ENCODE measurements at places on chromosomes 6 and 20.
A peak's percentile ranks its signal among the peaks of the same experiment; 100 is the strongest.

- no peak for DNase-seq
Observed at GRCh38 chr6:10534419-10534762, 13.2 kb downstream of the GCNT2 start.

DNA sequence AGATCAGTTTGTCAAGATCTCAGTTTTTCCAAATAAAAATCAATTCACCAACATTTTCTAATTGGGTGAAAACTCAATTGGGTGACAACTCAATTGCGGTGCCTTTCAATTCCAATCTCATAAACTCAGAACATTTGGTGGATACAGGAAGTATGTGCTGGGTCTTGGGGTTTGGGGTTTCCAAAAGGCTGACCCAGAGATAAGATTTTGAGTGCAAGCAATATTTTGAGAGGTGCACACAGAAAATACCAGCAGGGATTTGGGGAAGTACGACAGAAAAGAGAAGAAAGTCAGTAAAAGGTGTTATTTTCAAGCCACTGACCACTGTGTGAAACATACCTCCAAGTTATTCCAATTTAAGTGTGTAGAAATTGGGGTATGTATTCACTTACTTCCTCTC, 258.0 kb downstream of the PHACTR1 start:
- no peak for DNase-seq

- DNase-seq = no peak
Observed at GRCh38 chr6:34412016-34412415, 13.9 kb downstream of the RPS10 start.

GRCh38 chr6:34000281-34000680, 145.6 kb downstream of the GRM4 start:
- no peak for DNase-seq

DNA sequence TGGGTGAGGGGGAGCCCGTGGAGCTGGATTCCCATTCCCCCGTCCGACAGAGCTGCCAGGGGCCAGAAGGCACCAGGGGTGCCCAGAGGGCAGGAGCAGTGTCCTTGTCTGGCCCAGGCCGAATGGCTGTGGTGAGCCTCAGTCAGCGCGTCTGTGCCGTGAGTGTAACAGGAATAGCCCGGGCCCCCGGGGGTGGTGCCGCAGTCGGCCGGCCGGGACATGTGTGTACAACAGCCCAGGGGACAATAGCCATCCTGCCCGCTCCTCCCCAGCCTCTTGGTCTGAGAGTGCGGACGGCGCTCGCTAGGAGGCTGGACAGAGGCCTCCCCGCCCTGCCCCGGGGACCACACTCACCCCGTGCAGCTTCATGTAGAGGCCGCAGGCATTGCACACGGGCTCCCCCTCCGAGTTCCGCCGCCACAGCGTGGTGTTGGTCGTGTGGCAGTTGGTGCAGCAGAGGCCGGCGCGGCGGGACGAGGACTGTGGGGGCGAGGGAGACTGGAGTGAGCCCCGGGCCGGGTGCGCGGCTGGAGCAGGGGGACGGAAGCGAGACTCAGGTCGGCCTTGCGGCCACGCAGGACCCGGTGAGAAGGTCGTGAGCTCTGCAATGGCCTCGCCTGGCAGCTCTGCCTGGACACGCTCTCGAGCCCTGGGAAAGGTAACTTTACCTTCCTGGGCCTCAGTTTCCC, 9.6 kb downstream of the GATA5 start:
- no peak for DNase-seq

DNA sequence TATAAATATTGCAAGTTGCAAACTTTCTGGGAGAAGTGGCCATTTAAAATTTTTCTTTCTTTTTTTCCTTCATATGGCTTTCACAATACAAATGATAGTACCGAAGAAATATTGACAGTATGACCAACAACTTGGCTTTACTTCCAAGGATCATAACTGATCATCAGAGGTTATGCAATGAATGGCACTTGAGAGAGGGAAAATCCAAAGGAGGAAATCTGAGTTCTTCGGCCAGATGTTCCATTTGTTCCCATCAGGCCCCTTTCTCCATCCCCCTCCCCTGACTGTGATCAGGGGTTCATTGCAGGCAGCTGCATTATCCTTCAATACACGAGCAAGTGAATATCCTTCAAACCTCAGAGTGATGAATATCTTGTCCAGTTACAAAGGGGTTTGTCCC, 130.0 kb upstream of the UST start:
- DNase-seq = no peak

DNA sequence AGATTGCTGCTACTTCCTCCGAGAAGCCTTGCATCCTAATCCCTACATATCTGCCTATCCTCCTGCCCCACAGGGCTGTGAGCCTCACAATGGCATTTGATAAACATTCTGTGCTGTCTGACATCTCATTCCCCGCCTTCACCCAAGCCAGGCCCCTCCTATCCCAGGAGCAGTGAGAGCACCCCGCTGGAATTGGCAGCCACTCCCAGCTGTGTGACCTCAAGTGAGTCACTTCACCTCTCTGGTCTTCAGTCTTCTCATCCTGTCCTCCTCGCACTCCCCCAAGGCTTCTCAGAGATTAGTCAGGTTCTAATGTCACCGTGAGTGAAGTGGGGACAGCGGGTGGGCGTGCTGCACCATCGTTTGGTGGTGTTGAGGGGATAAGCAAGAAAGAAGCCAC, 81.7 kb downstream of the CDH22 start:
- DNase-seq = no peak

- DNase-seq = no peak
Observed at GRCh38 chr20:59452856-59453255, 151.5 kb upstream of the PHACTR3 start.

DNA sequence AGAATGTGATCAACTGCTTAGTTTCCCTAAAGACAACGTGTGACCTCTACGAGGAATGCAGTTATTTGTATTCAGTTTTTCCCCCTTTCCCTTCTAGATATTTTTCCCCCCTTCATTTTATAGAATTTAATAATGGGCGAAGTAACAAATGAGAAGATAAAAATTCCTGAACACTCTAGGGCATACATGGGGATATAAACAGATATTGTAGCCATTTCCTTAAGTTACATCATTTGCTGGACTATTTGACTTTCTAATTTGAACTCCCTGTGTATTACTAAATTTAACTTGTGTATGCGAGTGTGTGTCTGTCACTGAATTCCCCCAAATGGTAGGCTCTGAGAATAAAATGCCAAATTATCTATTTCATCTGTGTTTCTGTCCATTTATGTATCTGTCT, 99.0 kb upstream of the ZFP64 start:
- no peak for DNase-seq

GRCh38 chr6:139529420-139529819, 155.0 kb upstream of the CITED2 start:
- DNase-seq = no peak

DNA sequence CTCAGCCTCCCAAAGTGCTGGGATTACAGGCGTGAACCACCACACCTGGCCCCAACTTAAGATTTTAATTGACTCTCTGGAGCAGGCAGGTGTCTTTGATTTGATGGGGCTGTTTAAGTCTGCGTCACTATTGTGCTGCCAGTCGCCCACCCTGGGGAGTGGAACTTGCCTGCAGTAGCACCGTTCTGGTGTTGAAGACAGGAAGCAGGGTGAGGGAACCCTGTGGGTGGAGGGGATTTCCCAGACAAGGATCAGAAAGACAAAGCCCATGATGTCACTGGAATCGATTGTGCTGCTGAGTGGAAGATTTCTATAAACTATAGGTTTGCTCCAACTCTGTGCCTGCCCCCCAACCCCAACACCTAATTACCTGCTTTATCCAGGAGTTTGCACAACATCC, 11.0 kb downstream of the ALDH8A1 start:
- DNase-seq = no peak

DNA sequence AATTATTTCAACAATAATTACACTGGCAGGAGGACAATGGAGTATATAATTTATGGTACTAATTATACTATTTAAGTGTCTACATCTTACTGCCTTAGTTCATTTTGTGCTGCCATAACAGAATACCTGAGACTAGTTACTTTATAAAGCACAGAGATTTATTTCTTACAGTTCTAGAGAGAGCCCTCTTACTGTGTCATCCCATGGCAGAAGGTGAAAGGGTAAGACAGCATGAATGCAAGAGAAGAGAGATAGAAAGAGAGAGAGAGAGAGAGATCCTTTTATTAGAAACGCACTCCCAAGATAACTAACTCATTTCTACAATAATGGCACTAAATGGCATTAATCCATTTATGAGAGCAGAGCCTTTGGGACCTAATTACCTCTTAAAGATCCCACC, 314.7 kb downstream of the EPM2A start:
- DNase-seq = no peak

DNA sequence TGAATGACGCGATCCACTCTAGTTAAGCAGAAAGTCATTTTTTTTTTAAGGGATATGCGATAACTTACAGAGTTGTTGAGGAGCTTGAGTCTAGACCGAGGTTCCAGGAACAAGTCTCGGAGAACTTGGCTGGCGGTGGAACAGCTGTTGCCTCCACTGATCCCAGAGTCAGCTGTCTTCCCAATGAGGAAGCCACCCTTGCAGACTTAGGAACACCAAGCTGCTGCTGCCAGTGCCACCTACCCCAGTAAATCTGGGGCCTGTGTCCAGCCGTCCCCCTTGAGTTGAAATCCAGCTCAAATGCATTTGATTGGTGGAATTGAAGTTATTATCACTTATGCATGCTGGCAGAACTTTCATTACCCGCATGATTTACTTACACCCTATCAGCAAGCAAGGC, 6.7 kb downstream of the PFDN4 start:
- DNase-seq = no peak

DNA sequence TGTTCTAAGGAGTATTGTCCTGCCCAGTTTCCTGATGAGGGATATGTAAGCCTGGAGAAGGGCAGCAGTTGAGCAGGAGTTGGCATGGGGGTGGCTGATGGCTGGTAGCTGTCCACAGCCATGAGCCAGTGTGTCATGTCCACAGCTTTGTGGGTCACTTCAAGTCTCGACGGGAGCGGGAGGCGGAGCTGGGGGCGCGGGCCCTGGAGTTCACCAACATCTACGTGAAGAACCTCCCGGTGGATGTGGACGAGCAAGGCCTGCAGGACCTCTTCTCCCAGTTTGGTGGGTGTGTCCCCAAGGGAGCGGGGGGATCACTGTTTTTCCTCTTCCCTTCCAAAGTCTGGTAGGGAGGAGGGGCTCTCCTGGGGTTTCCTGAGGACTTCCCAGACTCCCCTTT, 8.9 kb downstream of the PABPC1L start:
- DNase-seq = no peak

DNA sequence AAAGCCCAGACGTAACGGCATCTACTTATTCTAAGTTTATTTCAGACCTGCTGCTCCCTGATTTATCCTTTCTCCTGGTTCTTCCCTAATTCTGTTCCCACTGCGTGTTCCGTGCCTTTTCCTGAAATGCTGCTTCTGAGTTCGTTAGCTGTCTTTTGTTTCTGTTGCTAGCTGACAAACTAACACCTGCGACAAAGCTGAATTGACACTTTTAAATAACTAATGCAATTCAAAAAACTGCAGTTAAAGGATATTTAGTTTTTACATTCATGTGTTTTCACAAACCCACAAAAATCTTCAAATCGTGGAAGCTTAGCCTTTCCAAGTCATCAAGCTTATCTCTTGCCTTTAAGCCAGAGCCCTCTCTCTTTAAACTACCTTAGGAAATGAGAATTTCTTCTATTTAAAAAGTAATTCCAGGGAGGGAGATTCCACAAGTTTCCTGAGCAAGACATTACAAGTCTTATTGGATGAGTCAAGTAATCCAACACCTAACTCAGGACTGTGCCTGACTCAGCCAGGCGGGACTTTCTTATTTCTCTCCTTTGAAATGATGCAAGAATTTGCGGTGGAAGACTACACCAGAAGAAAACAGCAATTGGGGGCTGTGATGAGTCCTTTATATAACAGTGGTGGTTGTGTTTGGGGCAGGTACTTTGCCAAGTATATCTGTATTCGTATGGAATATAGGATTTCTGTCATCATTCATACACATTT, 6.3 kb downstream of the ADTRP start:
- DNase-seq = no peak

DNA sequence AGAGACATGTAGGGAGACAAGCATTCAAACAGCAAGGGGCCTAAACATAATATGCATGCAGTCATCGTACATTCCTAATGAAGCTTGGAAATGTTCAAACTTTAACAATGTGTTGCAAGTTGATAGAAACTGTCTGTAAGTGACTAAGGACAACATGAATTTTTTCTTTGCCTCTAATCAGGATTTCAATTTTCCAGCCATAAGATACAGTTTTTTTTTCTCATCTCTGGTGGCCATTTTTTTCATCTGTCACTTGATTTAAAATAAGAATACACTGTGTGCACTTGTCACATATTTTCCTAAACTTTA, 22.2 kb upstream of the MTRF1L start:
- DNase-seq = no peak

GRCh38 chr6:101429270-101429669, 35.8 kb downstream of the GRIK2 start:
- no peak for DNase-seq

GRCh38 chr6:30135147-30135546, 793 bp upstream of the TRIM40 start:
- DNase-seq = no peak

DNA sequence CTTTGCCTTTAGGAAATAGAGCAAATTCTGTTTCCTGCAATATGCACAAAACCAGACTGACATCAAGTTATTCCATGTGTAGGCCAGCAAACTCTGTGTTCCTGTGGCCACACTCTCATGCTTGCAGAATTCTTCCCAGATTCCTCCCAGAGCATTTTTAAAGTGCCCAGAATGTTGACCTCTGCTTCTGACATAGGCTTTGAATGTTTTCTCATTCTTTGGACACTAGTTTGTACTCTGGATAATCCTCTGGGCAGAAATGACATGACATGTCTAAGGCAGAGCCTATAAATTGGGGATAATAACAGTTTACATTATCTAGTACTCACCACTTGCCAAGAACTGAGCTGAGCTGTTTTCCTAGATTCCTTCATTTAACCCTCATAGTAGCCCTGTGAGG, 9.2 kb upstream of the EFHC1 start:
- DNase-seq = no peak

- DNase-seq = no peak
Observed at GRCh38 chr6:56491606-56492328, 150.9 kb downstream of the DST start.

DNA sequence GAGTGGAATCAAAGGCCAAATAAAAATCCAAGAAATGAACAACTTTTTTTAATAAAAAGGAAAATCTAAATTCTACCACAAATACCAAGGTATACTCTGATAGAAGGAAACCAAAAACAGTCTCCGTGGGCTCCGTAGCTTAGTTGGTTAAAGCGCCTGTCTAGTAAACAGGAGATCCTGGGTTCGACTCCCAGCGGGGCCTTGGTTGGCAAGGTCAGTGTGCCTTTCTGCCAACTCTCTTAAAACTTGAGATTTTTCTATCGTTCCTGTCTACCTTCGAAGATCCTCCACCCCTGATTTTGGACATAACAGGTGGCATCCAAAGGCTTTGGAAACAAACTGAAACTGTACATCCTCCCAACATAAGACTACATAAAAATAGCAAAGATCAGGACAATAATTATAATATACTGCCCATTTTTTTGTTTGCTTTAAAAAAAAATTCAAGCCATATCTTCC, 197.9 kb downstream of the TRIM27 start:
- DNase-seq = no peak

GRCh38 chr6:52724406-52725121, 38.7 kb downstream of the GSTA2 start:
- DNase-seq = peak; percentile 85

- DNase-seq = no peak
Observed at GRCh38 chr6:169837529-169838250, 86.3 kb downstream of the ERMARD start.

Measured in NCI-H510A (cell line).